ENCODE measurements at places on chromosomes 5 and 9. TPM values are rescaled to one million over a fixed set of nuclear protein-coding genes. Genes with fewer than 3 reads are reported as not detected.

The IFNA2 gene
- total RNA-seq, result not detected

The SLC1A3 gene
- total RNA-seq, result 2.6 TPM

The BTNL3 gene
- total RNA-seq, result not detected

The F2RL1 gene
- 0.66 TPM for total RNA-seq

The PTPRD gene
- total RNA-seq, result 13.5 TPM

The OR13C4 gene
- total RNA-seq, result not detected

The ACOT12 gene
- 0.05 TPM for total RNA-seq

The SELENOP gene
- total RNA-seq, result 115 TPM

The CER1 gene
- total RNA-seq, result 0.05 TPM

The SLC34A3 gene
- not detected for total RNA-seq

The PCDHGA1 gene
- 0.09 TPM for total RNA-seq

The C5orf34 gene
- total RNA-seq, result 8.2 TPM

- H3K4me3 ChIP-seq, result no peak overlapping the region
- no peak for DNase-seq
- no peaks in the 10 kb centered on the region for H3K36me3 ChIP-seq
These were observed 114.8 kb downstream of the FGF18 start for GRCh38 chr5:171534043-171534895.

- H3K27me3 ChIP-seq, result no peaks in the 10 kb centered on the region
- no peaks in the 10 kb centered on the region for H3K4me1 ChIP-seq
- no peak overlapping the region for H3K4me3 ChIP-seq
- H3K27ac ChIP-seq, result no peak overlapping the region
- no peak for DNase-seq
These were observed 8.4 kb upstream of the RANBP3L start for GRCh38 chr5:36310138-36310537.

DNA sequence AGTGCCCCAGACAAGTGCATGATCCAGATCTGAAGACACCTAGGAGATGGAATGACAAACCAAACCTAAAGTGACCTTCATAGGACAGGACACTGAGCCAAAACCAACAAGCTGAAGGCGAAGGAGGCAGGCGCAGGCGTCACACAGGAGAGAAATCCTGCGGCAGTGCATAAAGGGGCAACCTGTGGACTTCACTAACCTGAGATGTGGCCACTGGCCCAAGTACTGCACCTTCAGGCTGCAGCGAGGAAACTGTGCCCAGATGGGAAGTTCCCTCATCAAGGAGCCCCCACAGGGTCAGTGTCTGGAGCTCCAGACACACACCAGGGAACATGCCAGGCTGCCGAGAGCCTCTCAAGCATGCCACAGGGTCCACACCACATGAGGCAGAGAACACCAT, 3.7 kb downstream of the IPPK start:
- no peak overlapping the region for H3K27ac ChIP-seq
- H3K27me3 ChIP-seq, result no peaks in the 10 kb centered on the region
- DNase-seq, result no peak
- H3K36me3 ChIP-seq, result peaks cover 6% of the 10 kb centered on the region

DNA sequence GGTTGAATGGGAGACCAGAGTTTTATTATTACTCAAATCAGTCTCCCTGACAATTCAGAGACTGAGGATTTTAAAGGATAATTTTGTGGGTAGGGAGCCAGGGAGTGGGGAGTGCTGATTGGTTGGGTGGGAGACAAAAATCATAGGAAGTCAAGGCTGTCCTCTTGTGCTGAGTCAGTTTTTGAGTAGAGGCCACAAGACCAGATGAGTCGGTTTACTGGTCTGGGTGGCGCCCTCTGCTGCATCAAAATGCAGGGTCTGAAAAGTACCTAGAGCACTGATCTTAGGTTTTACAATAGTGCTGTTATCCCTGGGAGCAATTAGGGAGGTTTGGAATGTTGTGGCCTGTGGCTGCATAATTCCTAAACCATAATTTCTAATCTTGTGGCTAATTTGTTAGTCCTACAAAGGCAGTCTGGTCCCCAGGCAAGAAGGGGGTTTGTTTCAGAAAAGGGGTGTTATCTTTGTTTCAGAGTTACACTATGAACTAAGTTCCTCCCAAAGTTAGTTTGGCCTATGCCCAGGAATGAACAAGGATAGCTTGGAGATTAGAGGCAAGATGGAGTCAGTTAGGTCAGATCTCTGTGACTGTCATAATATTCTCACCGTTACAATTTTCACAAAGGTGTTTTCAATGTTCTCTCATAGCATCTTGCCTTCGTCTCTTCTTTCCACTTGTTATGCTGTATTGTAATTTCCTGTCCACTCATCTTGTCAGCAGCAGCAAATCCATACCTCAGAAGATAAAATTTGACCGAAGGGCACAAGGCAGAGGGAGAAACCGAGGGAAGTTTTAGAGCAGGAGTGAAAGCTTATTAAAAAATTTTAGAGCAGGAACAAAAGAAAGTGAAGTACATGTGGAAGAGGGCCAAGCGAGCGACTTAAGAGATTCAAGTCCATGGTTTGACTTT, 59.2 kb upstream of the CLINT1 start:
- no peak for DNase-seq
- no peak overlapping the region for H3K27ac ChIP-seq
- no peaks in the 10 kb centered on the region for H3K36me3 ChIP-seq
- no peaks in the 10 kb centered on the region for H3K27me3 ChIP-seq

DNA sequence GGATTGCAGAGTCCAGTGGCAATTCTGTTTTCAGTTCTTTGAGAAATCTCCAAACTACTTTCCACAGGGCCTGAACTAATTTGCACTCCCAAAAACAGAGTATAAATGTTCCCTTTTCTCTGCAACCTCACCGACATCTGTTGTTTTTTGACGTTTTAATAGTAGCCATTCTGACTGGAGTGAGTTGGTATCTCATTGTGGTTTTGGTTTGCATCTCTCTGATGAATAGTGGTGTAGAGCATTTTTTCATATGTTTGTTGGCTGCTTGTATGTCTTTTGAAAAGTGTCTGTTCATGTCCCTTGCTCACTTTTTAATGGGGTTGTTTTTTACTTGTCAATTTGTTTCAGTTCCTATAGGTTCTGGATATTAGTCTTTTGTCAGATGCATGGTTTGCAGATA, 72.6 kb downstream of the PALM2AKAP2 start:
- no peaks in the 10 kb centered on the region for H3K36me3 ChIP-seq
- H3K27me3 ChIP-seq, result no peaks in the 10 kb centered on the region
- H3K4me1 ChIP-seq, result no peaks in the 10 kb centered on the region
- no peak for DNase-seq
- no peak overlapping the region for H3K27ac ChIP-seq
- H3K4me3 ChIP-seq, result no peak overlapping the region

- no peak overlapping the region for H3K4me3 ChIP-seq
- no peak for DNase-seq
- no peak overlapping the region for H3K27ac ChIP-seq
- no peaks in the 10 kb centered on the region for H3K4me1 ChIP-seq
- H3K36me3 ChIP-seq, result no peaks in the 10 kb centered on the region
These were observed 46.0 kb downstream of the MYO10 start for GRCh38 chr5:16889972-16890519.

DNA sequence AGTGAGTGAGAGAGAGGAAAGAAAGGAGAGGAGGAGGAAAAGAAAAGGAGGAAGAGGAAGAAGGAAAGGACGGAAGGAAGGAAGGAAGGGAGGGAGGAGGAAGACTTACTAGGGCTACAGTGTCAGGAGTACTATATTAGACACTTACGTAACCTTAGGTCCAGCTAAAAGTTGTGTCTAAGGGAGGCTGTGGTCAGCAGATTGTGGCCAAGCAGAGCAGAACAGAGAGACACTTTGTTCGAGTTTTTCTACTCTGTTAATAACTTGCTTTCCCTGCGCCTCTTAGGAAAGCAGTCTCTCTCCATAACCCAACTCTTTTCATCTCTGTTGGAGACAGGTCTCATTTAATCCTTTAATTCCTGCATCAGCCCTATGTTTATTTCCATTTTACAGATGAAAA, 138.9 kb downstream of the KCNN2 start:
- no peaks in the 10 kb centered on the region for H3K36me3 ChIP-seq
- no peak overlapping the region for H3K27ac ChIP-seq
- DNase-seq, result no peak
- no peaks in the 10 kb centered on the region for H3K4me1 ChIP-seq
- no peaks in the 10 kb centered on the region for H3K27me3 ChIP-seq

DNA sequence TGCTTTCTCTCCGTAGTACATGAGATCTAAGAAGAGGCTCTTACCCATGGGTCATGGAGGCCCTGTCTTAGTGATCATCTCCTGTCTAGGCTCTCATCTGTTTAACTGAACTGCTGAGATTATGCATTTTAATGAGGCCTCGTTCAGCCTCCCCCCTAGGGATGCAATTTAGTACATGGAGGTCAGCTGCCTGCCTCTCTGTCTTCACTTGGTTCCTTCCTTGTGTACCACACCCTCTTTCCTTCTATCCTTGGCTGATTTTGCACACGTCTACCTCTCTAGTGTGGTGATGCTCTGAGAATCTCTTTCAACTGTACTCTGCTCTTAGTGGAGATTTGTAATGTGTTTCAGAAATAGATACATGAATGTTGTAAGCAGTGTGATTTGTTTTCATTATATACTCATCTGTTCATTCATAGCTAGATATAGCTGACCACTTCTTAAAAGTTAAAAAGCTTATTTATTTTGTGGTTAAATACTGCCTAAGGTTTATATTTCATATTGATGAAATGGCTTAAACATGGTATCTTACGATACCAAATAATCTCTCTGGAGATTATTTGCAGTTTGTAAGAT, 3.5 kb upstream of the ACTBL2 start:
- H3K27me3 ChIP-seq, result no peaks in the 10 kb centered on the region
- no peak overlapping the region for H3K4me3 ChIP-seq
- no peaks in the 10 kb centered on the region for H3K4me1 ChIP-seq
- DNase-seq, result no peak
- H3K27ac ChIP-seq, result no peak overlapping the region
- H3K36me3 ChIP-seq, result no peaks in the 10 kb centered on the region

GRCh38 chr5:170442921-170443320, 53.8 kb upstream of the KCNMB1 start:
- no peaks in the 10 kb centered on the region for H3K4me1 ChIP-seq
- H3K36me3 ChIP-seq, result no peaks in the 10 kb centered on the region
- no peak overlapping the region for H3K27ac ChIP-seq
- H3K4me3 ChIP-seq, result no peak overlapping the region
- no peak for DNase-seq

All from thymus (tissue), 14 donors.